Activated T-helper 9 cell treated with anti-CD3 and anti-CD28 coated beads, Interleukin-2, amount 50 U/mL, for 16 hours (primary cell): ENCODE measurements at places on chromosomes 7 and 10.

GRCh38 chr10:5555881-5556280, 31.1 kb downstream of the CALML3 start:
- no peak for DNase-seq

- no peak for DNase-seq
Measured at GRCh38 chr10:79182781-79183467, 114.2 kb downstream of the ZMIZ1 start.

DNA sequence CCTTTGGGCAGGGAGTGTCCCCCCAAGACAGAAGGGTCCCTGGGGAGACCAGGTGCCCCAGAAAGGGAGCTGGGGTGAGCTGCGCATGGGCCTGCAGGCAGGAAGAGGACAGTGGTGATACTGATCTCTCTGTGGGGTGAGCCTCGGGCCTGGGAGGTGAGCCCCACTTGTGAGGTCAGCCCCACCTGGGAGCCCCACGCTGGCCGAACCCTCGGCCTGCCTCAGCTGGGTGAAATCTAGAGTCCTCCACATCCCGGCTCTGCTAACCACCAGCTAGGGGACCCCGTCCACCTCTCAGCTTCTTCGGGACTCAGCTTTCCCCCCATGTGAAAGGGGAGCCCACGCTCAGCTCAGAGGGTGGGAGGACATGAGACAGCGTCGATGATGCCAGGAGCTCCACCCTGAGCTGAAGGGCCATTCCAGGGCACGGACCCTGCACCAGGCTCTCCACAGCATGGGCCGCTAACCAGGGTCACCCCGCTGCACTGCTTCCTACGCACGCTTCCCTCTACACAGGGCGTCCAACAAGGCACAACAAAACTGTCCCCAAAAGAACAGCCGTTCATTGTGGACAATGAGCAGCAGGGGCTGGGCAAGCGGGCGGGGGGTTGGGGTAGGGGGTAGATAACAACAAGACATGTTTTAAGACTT, 48.7 kb downstream of the CAMK2B start:
- no peak for DNase-seq

- DNase-seq, result no peak
Measured at GRCh38 chr10:48657416-48657815, 27.3 kb upstream of the WDFY4 start.

DNA sequence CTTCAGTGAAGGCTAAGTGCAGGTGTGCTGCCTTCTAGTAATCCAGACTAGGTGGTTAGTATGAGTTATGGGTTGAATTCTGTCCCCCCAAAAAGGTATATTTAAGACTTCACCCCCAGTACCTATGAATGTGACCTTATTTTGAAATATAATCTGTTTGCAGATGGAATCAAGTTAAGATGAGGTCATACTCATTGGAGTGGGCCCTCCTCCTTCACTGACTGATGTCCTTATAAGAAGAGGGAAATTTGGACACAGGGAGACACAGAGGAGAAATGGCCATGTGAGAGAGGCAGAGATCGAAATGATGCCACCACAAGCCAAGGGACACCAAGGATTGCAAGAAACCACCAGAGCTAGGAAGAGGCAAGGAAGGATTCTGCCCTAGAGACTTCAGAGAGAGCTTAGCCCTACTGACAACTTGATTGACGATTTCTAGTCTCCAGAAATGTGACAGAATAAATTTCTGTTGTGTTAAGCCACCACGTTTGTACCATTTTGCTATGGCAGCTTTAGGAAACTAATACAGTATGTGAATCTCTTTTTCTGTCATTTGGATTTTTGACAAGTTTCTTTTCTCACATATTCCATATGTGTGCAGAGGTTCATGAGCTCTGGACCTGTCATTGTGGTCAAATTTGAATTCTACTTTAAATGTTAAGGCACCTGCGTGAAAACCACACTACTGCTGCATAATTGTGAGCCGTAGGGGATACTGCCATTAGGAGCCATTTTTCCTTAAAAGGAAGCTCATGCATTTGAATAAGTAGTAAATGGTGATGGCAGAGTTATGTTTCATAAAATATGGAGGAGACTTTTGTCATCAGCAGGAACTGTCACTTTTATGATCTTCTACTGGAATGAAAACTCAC, 2.6 kb upstream of the RPA3 start:
- DNase-seq, result no peak

- no peak for DNase-seq
Measured at GRCh38 chr7:116340943-116341907, 130.9 kb downstream of the TES start.

GRCh38 chr10:71309919-71310318, 9.1 kb upstream of the SLC29A3 start:
- DNase-seq, result no peak

DNA sequence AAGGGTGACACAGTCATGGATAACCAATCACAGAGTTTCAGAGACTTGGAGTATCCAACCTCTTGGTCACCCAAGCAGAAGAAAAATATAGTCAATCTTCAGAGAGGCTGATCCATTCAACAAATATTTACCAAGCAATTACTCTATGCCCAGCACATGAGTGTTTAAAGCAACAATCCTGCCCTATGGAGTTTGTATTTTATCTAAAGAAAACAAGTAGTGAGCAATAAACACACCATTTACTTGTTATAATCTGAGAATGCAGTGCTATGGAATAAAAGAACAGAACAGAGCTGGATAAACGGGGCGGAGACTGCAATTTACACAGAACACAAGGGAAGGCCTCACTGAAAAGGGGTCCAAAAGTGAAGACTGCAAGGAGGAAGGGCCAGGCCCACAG, 63.8 kb downstream of the GRB10 start:
- no peak for DNase-seq

DNA sequence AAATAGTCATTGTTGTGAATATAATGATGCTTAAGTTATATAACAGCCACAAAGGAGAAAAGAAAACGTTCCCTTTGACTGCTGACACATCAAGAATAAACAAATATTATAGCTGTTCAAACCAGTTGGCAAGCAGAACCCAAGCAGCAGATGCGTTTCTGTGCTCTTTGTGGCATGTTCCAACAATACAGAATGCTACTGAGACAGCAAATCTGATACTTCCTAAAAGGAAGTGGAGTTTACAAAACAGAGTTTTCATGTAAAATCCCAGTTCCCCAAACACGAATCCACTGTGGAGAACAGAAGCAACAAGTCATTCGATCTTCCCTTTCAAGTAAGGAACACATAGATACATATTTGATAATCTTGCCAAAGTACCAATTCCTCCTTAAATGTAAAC, 170.9 kb upstream of the ASAH2 start:
- no peak for DNase-seq
